ENCODE measurements at places on chromosomes 2 and 18. TPM values are rescaled to one million over a fixed set of nuclear protein-coding genes. Genes with fewer than 3 reads are reported as not detected.

CKAP2L gene
- 13.3 TPM for total RNA-seq

CYP26B1 gene
- total RNA-seq = not detected

FOXD4L1 gene
- total RNA-seq = not detected

MAP3K19 gene
- total RNA-seq = not detected

LYG2 gene
- total RNA-seq = not detected

STARD7 gene
- total RNA-seq = 138 TPM

PAIP2B gene
- total RNA-seq = 0.18 TPM

IL36RN gene
- total RNA-seq = not detected

EFHD1 gene
- total RNA-seq = not detected

ZNF638 gene
- total RNA-seq = 142 TPM

NOSTRIN gene
- 0.18 TPM for total RNA-seq

GKN2 gene
- total RNA-seq = not detected

DPP10 gene
- not detected for total RNA-seq

MPP4 gene
- 11.1 TPM for total RNA-seq

GIGYF2 gene
- total RNA-seq = 52.5 TPM

PPP3R1 gene
- total RNA-seq = 9.1 TPM

CCDC102B gene
- 0.54 TPM for total RNA-seq

REL gene
- total RNA-seq = 4.3 TPM

RTP5 gene
- total RNA-seq = not detected

ZSCAN30 gene
- 16.9 TPM for total RNA-seq

LMAN2L gene
- 22.9 TPM for total RNA-seq

POTEC gene
- not detected for total RNA-seq

DPP4 gene
- total RNA-seq = 24.2 TPM

KCNG2 gene
- not detected for total RNA-seq
